ENCODE measurements at places on chromosomes 6 and 20.

DNA sequence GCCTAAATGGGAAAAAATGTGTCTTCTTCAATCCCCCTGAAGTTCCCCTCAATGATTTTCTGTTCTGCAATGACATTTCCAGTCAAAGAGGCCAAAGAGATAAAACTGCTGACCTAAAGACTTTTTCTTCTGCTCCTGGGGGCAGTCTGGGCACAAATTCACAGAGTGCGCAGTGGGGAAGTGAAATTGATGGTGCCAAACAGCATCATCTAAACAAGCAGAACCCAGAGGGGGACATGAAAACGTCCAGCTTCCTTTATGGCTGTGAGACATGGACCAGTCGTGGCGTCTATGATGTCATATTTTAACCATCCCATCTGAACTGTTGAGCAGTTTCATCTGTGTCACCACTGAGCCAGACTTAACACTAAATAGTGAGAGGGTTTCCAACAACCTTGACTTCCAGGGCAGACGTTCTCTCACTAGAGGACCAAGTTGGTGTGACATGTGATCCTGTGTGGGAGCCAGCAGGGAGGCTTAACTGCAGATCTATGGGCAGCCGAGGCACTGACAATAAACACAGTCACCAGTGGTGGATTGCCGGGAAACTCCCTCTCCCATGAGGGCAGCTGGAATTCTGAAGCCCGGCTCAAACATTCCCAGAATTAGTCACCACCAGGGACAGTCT is 12.4 kb downstream of the SCML4 start:
- no peak for DNase-seq

- DNase-seq, result no peak
Observed at GRCh38 chr20:53282217-53282955, 310.2 kb downstream of the TSHZ2 start.

- no peak for DNase-seq
Observed at GRCh38 chr20:61695741-61696140, 369.9 kb downstream of the TAF4 start.

GRCh38 chr6:4983322-4983721 is 20.5 kb downstream of the RPP40 start:
- DNase-seq, result no peak

GRCh38 chr20:54340206-54340605 is 132.3 kb downstream of the PFDN4 start:
- DNase-seq, result no peak

- no peak for DNase-seq
Observed at GRCh38 chr6:16270178-16270794, 31.9 kb downstream of the GMPR start.

Measured in brain pericyte (primary cell).